ENCODE measurements at places on chromosomes 1 and 21.

GRCh38 chr21:41706678-41707077, 60.2 kb downstream of the RIPK4 start:
- DNase-seq = peak; percentile 5

DNA sequence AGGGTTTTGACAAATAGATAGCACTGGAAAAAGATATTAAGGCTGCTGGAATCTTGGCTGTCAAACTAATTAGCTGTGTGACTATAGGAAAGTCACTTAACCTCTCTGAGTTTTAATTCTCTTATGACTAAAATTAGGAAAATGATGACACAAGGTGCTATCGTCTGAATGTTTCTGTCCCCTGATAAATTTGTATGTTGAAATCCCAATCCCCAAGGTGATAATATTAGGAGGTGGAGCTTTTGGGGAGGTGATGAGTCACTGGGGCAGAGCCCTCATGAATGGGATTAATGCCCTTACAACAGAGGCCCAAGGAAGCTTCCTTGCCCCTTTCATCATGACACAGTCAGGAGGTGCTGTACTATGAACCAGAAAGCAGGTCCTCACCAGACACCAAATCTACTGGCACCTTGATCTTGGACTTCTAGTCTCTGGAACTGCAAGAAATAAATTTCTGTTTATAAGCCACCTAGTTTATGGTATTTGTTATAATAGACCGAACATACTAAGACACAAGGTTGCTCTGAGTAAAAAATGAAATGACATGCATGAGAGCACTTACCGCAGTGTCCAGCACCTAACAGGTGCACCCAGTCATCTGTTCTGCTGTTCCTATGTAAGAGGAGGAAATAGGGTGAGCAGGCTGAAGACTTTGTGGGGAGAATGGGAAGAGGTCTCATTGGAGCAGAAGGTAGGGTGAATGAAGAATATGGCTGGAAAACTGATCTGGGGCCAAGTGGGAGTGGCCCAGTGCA, 26.3 kb upstream of the DISP1 start:
- DNase-seq = no peak

DNA sequence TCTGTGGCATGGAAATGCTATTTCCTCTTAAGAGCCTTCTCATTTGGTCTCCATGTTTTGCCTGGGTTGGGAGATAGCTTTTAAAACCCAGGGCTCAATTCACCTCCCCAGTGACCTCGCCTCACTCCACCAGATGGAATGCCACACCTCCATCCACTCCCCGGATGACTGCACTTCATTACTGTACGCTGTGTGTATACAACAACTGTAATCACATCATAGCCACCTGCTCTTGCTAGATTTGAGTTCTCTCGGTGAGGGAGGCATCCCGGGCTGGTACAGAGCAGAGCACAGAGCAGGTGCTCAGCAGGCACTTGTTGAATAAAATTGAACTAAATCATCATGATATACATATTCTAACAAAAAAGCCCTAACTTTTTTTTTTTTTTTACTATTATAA, 26.0 kb downstream of the SDE2 start:
- no peak for DNase-seq

GRCh38 chr1:18470671-18471355, 9.9 kb upstream of the KLHDC7A start:
- no peak for DNase-seq

DNA sequence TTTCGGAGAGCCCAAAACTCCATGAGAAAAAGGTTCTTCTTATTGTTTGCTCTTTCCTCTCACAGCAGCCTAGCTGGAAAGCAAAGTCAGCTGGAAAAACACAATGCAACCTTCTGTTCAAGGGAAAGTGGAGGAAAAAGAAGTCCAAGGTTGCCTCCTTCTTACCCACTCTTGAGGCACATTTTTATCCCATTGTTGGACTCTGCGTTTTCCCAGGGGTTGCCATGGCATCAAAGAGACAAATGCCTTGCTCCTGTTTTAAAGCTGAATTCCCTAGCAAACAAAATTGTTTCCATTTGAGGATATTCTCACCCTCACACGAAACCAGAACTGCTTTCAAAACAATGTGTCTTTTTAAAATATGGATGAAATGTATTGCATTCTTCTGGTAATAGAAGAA, 45.1 kb upstream of the PALMD start:
- DNase-seq = no peak

DNA sequence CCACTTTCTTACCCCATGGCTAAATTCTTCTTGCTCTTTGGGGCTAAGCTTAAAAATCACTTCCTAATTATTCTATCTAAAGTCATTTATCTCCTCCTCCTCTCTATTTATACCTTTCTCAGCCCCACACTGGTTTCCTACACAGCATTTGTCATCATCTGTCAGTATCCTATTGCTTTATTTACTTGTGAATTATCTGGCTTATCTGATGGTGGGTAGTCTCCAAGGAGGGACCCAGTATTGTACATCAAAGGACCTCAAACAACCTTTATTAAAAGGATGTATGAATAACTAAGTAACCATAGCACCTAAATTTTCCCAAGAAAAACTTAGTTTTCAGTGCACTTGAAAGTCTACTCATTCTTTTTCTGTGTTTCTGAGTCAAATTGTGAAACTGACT, 332.7 kb upstream of the SNX7 start:
- DNase-seq = no peak

DNA sequence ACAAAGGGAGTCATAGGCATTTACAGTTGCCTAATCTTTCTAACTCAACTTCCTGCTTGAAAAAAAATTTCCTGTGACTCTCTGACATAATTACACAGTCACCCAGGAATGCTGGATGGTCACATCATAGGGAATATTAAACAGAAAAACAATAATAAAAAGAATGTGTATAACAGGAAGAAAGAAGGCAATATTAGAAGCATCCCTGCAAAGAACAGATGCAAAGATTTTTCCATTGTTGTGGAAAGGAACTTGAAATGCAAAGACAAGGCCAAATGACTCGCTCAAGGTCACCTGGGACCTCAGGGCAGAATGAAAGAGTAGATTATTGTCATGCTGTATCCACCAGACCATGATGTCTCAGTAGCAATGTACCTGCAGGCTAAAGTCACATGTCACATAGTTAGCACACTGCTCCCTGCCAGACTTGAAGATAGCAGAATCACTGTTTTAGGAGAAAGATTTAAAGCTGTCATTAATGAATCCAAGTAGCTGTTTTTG, 184.3 kb downstream of the CYYR1 start:
- no peak for DNase-seq

DNA sequence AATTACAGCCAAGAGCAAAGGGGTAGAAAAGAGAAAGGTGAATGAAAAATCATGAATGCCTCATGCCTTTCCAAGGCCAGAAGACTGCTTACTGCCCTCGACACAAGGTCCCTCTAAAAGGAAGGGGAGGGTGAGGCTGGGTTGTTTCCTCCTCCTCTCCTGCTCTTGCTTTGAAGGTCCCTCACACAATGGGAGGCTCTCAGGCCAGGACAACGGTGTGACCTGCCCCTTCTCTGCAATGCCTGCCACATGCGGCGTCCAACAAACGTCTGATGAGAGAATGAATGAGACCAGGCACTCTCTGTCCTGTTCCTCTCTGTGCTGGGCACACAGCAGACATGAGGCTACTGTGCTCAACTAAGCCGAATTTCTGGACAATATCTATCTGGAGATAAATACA, 51.3 kb downstream of the SSBP3 start:
- DNase-seq = no peak

DNA sequence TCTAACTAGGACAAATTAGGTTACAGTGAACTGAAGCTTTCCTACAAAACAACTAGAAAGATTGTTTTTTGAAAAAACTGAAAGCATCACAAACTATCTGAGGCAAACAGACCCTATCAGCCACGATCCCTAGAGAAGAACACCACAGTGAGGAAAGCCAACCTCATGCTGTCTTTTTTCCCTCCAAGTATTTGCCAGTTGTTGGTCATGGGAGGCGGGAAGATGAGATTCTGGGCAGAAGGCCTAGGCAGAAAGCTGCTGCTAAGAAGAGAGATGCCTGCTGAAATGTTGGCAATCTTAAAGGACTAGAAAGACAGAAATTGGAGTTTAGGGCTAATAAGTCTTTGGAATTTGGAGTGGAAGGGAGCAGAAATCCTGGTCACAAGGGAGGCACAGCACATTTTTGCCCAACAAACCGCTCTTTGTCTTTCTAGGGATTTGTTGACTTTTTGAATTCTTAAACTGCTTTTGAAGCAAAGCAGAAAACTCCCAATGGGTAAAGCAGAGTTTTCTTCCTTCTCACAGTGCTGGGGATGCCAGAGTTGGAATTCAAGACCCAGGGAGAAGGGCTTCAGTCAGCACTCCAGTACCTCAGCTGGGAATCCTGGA, 83.9 kb downstream of the MT1HL1 start:
- DNase-seq = no peak

DNA sequence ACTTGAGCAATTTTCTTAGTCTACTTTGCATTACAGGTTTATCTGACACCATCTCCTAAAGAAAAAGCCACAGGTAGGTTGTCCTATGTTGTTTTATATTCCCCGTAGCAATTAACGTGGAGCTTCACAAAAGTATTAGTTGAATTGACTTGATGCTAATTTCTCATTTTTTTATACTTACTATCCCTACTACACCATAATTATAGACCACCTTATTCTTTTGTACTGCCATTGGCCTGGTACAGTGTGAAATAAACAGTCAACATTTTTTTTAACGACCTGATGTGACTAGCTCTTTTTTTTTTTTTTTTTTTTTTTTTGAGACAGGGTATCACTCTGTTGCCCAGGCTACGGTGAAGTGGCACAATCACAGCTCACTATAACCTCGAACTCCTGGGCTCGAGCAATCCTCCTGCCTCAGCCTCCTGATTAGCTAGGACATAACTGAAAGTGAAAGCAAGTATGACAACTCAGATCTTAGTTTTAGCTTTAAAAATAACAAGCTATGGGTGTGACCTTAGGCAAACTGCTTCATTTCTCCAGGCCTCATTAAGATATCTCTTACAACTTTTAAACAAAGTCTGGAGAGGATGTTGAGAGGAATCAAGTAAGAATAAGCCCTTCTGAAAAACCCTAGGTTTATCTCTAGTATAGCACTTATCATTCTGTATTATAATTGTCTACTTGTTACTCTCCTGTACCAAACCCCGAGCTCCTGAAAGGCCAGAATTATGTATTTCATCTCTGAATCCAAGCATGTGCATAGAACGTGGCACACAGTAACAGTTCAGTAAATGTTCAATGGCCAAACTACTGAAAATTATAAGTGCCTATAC, 49.5 kb downstream of the LUZP1 start:
- no peak for DNase-seq

GRCh38 chr1:204814166-204814884, 56.3 kb upstream of the NFASC start:
- DNase-seq = no peak

Data from posterior vena cava (tissue), 2 donors.